ENCODE measurements at places on chromosomes 11 and 22.

- no peak for DNase-seq
These were observed 17.0 kb upstream of the SCGB1A1 start for GRCh38 chr11:62401811-62402210.

DNA sequence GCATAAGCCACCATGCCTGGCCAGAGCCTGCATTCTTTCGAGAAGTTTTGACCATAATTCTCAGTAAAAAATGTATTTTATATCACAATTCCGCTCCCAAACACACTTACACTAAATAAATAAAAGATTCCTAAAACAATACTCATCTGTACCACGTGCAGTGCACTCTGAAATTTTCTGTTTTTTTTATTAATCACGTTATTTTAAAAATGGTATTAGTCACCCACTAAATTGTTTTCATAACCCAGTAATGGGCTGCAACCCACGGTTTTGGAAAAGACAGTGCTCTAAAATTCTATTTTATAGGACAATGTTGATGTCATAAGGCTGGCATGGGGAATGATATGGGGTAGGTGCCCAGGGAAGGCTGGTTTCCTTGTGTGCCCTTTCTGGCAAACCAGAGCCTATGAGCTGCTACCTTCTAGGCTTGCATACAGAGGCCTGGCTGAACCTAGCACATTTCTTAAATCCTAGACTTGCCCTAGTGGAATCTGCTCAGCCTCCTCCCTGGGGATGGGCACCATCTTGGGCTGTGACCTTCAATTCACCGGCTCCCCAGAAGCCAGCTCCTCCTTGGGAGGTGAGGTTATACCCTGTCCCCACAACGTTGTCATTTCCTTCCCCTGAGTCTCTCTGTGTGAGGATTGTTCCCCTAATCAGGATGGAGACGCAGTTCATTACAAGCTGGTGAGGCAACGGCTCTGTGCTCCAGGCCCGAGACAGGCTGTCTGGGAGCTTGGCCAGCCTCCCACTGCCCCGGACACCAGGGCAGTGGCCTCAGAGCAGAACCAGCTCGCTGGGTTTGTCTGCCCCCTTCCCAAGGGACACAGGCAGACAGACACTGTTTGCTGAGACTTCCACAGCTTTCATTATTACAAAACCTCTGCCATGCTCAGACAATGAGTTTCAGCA is 116.5 kb upstream of the NAV2 start:
- peak; percentile 80 for DNase-seq

DNA sequence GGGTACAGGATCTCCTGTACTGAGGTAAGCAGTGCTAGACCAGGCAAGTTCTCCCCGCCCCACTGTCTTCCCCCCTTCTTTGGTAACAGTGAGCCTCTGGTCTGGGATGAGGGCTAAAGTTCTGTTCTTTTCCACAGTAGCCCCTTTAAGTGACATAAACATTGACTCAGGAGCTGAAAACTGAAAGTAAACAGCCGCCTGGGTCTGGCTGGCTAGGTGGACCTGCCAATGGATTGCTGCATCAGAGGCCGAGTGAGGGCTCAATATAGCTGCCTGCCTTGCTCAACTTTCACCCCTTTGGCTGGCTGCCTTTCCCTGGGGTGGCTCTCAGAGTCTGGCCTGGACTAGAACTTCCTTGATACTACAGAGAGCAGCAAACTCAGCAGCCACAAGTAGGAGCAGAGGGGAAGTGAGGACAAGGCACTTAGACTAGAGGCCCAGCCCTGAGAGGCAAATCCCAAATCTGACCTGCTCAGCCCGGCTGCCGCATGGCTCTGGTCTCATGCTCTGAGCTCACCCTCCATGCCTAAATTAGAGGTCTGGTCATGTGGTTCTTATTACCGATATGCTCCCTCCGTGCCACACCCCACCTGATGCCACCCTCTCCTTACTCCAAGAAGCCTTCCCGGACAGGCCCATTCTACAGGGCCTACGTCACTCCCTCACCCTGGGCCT is 9.6 kb upstream of the UCP3 start:
- DNase-seq: peak; percentile 91

DNA sequence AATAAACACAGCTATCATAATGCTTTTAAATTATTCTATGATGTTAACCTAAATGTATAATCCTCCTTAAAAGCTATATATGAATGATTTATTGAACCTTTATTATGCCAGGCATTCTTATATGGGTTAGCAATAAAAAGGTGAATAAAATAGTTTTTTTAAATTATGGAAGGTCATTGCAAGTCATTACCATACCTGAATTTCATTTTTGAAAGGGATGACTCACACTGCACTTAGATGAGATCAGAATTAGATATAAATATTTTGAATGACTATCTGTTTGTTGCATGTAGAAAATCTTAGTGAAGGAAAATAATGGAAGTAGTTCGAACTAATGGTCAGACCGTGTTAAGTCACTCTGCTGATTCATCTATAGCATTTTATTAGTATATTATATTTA is 822.3 kb downstream of the LUZP2 start:
- DNase-seq: no peak

DNA sequence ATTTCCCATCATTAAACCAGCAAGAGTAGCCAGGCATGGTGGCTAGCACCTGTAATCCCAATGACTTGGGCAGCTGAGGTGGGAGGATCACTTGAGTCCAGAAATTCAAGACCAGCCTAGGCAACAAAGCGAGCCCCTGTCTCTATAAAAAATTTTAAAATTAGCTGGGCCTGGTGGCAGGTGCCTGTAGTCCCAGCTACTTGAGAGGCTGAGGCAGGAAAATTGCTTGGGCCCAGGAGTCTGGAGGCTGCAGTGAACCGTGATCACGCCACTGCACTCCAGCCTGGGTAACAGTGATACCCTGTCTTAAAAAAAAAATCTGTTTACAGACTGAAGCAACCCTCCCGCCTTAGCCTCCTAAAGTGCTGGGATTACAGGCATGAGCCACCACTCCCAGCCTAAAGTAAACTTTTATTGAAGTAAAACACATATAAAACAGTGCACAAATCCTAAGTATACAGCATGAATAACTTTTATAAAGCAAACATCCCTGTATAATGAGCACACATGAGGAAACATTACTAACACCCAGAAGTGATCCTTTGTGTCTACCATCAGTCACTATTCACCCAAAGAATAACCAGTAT is 12.6 kb downstream of the UCP3 start:
- no peak for DNase-seq

DNA sequence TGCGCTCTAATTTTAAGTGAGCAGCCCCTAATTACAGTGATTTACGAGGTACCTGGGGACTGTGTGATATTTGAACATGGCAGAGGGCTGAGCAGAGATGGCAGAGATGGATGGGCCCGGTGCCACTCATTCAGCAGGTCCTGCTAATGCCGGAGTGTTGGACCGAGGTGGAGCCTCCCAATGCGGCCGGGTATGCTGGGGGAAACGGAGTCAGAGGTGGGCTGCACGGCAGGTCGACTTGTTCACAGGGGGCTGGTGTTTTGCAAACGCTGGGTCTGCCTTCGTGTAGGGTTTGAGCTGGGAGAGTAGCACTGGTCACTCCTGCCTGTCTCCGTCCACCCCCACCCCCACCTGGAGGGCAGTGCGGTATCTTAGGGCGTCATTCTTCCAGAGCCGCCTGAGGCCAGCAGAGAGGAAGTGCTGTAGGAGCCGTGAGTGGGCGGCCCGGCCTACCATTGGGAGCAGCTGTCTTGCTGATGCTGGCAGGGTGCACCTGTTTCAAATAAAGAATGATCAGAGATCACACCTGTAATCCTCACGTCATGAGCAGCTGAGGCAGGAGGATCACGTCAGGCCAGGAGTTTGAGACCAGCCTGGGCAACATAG is 122.6 kb downstream of the IGLL1 start:
- no peak for DNase-seq

DNA sequence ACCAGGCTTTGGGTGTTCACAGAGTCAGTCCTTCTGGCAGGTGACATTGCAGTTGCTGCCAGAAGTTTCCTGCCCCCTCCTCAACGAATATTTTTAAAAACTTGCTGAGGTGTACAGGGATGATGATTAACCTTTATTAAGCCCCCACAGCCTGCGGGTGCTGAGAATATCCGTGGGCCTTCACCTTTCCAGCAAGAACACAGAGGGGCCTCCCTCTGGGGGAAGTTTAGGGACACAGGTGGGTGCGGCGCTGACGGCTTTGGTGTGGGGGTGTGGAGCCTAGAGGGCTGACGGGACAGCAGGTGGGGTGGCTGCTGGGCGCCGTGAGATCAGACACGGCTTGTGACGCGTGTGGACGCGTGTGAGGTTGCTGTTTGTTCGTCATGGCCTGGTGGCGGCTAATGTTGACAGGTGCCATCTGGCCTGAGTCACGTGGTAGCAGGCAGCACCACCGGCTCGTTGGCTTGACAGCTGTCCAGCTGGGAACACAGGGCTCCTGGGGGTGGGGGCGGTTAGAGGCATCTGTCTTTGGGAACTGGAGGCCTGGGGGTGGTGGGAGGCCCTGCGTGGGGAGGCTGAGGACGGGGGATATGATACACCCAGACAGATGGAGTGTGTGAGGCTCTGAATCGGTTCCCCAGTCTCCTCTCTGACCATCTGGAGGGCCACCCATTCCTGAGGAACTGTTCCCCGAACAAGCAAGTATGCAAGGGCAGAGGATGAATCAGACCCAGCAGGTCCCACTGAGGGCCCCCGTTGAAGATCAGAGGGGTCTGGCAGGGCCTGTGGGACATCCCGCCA is 12.5 kb upstream of the LRRC10B start:
- DNase-seq: no peak

DNA sequence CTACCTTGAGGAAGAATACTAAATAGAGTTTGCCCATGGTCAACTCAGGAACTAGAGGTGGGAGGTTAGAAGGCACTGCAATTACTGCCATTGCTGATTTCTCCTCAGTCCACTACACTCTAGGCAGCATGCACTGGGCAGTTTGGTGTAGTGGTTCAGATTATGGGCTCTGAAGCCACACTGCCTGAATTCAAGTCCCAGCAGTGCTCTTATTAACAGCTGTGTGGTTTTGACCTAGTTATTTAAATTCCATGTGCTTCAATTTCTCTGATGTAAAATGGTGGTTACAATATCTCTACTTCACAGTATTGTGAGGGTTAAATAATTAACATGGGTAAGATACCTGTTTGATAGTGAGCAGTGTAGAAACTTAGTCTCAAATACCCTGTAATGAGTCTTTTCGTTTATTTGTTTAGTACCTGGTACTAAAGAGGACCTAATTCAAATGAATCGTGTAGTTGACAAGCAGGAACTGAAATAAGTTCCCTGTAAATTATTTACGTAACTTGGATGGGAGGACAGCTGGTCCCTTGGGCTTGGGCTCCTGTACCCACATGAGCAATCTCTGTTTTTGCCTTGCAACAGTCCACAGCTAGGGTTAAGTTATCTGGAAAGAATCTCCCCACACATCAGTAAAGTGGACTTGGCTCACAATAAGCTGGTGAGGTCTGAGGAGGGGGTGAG is 17.8 kb downstream of the PRR5L start:
- DNase-seq: no peak

- DNase-seq: no peak
These were observed 1.7 kb downstream of the IFITM1 start for GRCh38 chr11:315516-315994.

DNA sequence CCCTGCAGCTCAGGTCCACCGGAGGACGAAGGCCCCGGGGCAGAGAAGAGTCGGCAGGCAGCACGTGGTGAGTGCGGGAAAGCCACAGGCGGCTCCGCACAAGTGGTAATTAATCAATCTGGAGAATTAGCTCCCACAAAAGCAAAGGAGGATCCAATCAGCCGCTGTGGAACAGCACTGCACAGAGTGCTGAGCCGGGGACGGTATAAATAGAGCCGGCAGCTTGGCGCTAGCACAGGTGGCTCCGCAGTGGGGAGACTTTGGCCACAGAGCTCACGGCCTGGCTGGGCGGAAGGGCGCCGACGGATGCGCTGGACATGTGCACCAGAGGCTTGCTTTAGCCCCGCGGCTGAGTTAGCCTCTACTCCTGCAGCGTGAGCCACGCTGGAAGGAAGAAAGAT is 48.9 kb downstream of the IGSF9B start:
- DNase-seq: no peak

- no peak for DNase-seq
These were observed 591.4 kb downstream of the ETS1 start for GRCh38 chr11:127995921-127996320.

DNA sequence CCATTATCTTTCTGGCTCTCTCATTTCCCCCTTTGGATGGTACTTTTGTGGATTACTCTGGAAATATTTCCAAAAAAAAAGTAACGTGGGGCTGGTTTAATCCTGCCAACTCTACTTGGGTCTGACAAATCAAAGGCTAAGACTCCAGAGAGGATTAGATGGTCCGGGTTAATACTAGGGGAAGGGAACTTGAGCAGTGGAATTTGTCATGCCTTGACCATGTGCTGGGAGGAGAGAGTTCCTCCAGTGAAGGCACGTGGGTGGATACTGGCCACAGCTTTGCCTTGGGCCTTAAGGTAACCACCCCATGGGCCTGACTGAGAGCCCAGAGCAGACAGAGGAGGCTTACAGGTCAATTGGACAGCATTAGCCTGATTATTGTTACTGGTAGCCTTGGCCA is 120.3 kb downstream of the NAV2 start:
- no peak for DNase-seq

DNA sequence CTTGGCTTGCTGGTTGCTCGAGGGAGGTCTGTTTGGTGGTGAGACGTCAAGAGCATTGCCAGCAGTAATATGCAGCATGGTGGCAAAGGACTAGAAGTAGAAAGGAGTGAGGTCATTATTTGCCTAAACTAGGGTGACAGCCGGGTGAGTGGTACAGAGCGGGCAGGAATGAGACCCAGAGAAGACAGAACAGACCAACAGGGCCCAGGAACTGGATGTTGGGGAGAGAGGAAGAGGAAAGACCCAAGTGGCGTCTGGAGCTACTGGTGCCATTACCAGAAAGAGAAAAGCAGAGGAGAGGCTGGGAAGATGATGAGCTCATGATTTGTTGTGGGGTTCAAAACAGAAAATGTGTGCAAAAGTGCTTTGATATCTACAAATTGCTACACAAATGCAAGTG is 158.7 kb downstream of the ENTHD1 start:
- no peak for DNase-seq

- DNase-seq: no peak
These were observed 9.7 kb downstream of the IZUMO1R start for GRCh38 chr11:94314064-94314463.

DNA sequence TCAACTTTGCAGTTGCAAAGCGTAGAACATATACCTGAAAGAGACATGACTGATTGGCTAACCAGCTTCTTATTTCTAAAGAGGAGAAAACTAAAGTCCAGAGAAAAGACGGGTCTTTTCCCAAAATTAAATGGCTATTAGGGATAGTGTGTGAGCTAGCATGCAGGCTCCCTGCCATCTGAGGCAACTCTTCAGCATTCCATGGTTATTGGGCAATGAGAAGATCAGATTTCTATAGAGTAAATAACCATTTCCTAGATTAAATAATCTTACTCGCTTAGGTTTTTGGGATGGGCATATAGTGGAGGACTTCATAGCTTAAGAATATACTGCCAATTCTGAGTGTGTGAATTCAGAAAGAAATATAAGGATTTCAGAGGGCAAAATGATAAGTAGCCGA is 95.0 kb downstream of the PDHX start:
- no peak for DNase-seq

GRCh38 chr11:47971501-47971900 is 8.9 kb upstream of the PTPRJ start:
- no peak for DNase-seq

DNA sequence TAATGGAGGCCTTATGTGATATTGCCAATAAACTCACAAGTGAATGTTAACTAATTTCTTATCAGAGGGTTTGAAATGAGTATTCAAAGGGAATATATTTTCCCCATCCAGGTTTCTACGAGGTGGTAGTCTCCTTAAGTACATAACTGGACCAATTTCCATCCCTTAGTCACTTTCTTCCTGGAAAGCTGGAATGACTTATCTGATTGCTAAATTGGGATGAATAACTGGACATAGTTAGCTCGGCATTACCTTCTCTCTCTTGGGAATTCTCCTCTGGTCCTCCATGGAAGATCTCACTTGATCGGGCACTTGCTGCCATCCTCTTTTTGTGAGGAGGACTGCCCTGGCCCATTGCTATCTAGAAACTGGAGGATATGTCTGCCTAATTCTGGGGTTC is 109.1 kb downstream of the TRPC6 start:
- DNase-seq: no peak

Data from suprapubic skin (tissue), 4 donors.